Esophagus squamous epithelium (tissue), 5 donors: ENCODE measurements at places on chromosomes 7 and 10. TPM values are rescaled to one million over a fixed set of nuclear protein-coding genes. Genes with fewer than 3 reads are reported as not detected.

Gene DRGX
- total RNA-seq, result not detected

Gene FFAR4
- total RNA-seq, result not detected

Gene SAP25
- total RNA-seq, result not detected

Gene IFIT1B
- not detected for total RNA-seq

Gene CCDC172
- not detected for total RNA-seq

Gene NODAL
- total RNA-seq, result not detected

Gene BMPER
- total RNA-seq, result 0.76 TPM

Gene EPHB6
- 19.0 TPM for total RNA-seq

Gene STK31
- 0.49 TPM for total RNA-seq

Gene CFAP43
- total RNA-seq, result not detected

Gene PRSS37
- total RNA-seq, result not detected

Gene CALCR
- total RNA-seq, result not detected

Gene VGF
- not detected for total RNA-seq

Gene ZFAND2A
- total RNA-seq, result 23.3 TPM

Gene FRA10AC1
- total RNA-seq, result 5.0 TPM

Gene AKR1E2
- total RNA-seq, result not detected

Gene GLUD1
- total RNA-seq, result 114 TPM

Gene CLRN3
- total RNA-seq, result not detected

Gene ADAM22
- 1.4 TPM for total RNA-seq

Gene ATP5MK
- 378 TPM for total RNA-seq

Gene LUC7L2
- 51.1 TPM for total RNA-seq

Gene ITPRID1
- total RNA-seq, result not detected

Gene AEBP1
- total RNA-seq, result 7.7 TPM

Gene PDK4
- total RNA-seq, result 4.1 TPM

Gene TDRD1
- total RNA-seq, result not detected

Gene ATRNL1
- 0.64 TPM for total RNA-seq

Gene CH25H
- total RNA-seq, result 6.4 TPM

Gene FAM221A
- 4.2 TPM for total RNA-seq

Gene VAX1
- not detected for total RNA-seq

Gene LBX1
- not detected for total RNA-seq

Gene SEPHS1
- total RNA-seq, result 14.5 TPM

Gene GPR15LG
- total RNA-seq, result 352 TPM

Gene HPS6
- 29.4 TPM for total RNA-seq

Gene EEPD1
- total RNA-seq, result 3.5 TPM

Gene UFSP1
- total RNA-seq, result 8.4 TPM
